Right renal cortex interstitium (tissue), 3 donors: ENCODE measurements at places on chromosomes 16 and 17. TPM values are rescaled to one million over a fixed set of nuclear protein-coding genes. Genes with fewer than 3 reads are reported as not detected.
A peak's percentile ranks its signal among the peaks of the same experiment; 100 is the strongest.

DNA sequence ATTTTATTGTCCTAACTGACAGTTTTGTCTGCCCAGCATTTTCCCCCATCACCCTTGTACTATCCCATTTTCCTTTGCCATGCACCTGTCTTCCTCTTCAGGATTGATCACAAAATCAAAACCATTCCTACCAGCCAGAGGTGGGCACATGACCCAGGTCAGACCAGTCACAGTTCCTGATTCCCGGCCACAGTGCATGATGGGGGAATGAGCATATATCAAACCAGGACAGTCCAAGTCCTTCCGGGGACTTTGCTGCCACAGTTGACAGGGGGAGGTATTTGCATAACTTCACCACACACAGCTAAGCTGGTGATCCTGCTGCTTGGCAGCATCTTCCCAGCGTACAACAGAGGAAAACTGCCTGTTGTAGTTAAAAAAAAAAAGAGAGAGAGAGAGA lies 493.9 kb downstream of the WWOX start:
- DNase-seq: no peak

DNA sequence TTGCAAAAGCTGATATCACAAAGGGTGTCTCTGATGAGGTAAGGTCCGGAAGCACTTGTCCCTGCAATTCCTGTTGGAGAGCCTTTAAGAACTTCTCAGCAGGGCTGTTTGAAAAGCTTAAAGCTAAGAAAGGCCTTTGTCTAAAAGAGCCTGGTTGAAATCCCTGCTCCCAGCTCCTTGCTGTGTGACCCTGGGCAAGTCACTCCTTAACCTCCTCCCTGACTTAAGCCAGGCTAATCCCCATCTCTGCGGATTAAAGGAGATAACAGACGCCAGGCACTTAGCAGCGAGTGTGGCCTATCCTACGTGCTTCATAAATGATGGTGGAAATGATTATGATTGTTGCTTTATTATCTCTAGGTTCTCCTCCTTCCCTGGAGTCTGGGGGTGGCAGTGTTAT lies 368.0 kb upstream of the RBFOX1 start:
- no peak for DNase-seq

DNA sequence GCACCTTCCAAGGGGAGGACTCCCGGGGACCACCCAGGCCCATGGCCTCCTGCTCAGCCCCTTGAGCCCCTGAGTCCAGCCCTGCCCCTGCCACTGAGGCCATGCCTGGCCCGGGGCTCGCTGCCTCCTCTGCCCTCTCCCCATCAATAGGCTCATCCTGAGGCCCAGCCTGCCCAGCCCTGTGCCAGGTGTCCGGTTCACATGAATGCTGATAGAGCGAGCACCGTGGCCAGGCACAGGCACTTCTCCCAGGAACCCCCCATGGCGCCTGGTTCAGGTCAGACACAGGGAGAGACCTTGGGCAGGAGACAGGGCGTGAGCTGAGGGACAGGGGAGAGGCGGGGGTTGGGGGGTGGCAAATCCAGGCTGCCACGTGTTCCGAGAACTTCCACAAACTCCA lies 2.8 kb upstream of the PVALEF start:
- DNase-seq: no peak

- no peak for DNase-seq
Observed at GRCh38 chr17:17782523-17783115, 54.2 kb downstream of the SREBF1 start.

DNA sequence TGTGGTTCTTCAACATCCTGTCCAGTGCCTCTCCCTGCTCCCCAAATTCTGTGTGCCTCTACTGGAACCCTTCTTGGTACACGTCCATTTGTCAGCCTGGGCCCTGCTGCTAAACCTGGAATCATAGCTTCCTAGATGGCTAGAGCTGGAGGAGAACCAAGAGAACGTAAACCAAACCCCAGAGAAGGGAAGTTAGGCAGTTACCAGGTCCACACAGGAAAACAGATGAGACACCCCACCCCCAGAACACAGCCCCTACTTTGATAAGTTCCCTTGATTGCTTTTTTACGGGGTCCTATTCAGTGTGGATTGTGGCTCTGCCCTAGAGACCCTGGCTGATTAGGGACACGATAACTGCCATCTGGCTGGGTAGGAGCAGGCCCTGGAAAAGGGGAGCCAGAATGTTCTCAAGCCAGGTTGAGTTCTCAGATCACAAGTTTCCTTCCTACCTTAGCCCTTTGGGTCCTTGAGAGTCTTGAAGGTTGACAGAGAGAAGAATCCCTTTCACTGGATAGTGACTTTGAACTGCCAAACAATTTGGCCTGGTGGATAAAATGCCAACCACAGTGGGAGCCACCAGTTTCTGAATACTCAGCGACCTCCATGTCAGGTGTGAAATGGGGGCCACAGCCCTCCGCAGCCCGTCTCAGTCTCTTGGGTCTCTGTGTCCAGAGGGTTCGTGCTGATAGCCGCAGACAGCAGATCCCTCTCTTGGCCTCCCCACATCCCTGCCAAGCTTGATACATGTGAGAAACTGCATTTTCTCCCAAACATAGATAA lies 7.9 kb downstream of the TBX4 start:
- DNase-seq: no peak

GRCh38 chr17:51640108-51640622 lies 379.8 kb downstream of the UTP18 start:
- DNase-seq: no peak

DNA sequence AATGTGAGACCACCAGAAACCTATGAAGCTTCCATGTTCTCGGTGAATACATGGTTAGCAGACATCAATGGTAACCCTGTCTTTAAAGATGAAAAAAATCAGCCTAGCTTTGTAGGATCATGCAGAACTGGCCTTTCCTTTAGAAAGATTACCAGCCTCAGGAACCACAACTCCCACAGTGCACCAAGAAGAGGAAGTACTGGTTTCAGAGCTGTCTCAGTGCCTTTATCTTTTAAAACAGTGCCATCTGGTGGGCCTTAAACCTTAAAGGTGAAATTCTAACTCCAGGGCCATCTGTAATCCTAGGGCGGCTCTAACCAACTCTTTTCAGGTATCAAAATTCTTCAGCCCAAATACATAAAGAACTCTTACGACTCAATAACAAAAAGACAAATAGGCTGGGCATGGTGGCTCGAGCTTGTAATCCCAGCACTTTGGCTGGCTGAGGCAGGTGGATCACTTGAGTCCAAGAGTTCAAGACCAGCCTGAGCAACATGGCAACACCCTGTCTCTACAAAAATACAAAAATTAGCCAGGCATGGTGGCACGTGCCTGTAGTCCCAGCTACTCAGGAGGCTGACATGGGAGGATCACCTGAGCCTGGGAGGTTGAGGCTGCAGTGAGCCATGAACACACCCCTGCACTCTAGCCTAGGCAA lies 5.4 kb downstream of the ATPAF2 start:
- peak; percentile 45 for DNase-seq

The GAS2L2 gene
- 0.06 TPM for polyA plus RNA-seq

- DNase-seq: no peak
Observed at GRCh38 chr16:16938009-16938408, 532.8 kb downstream of the XYLT1 start.

DNA sequence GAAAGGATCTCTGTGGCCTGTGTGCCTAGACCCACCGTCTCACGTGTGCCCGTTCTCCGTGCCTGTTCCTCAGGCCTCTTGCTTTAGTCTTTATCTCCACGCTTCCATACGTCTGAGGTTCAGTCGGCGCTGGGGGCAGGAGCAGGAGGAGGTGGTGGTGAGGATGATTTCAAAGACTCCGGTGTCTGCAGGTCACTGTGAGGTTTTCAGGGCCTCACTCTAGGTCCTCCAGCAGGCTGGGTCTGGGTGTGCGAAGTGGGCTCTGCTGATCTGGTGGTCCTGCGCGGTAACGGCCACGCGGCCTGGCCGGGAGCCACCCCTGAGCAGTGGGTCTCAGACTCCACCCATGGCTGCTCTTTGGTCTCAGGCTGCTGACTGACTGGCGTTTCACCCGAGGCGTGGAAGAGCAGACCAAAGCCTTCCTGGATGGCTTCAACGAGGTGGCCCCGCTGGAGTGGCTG lies 14.4 kb upstream of the CLEC18A start:
- no peak for DNase-seq

GRCh38 chr16:57151369-57151768 lies 34.5 kb downstream of the PSME3IP1 start:
- DNase-seq: no peak

The ENPP7 gene
- 2.4 TPM for polyA plus RNA-seq

DNA sequence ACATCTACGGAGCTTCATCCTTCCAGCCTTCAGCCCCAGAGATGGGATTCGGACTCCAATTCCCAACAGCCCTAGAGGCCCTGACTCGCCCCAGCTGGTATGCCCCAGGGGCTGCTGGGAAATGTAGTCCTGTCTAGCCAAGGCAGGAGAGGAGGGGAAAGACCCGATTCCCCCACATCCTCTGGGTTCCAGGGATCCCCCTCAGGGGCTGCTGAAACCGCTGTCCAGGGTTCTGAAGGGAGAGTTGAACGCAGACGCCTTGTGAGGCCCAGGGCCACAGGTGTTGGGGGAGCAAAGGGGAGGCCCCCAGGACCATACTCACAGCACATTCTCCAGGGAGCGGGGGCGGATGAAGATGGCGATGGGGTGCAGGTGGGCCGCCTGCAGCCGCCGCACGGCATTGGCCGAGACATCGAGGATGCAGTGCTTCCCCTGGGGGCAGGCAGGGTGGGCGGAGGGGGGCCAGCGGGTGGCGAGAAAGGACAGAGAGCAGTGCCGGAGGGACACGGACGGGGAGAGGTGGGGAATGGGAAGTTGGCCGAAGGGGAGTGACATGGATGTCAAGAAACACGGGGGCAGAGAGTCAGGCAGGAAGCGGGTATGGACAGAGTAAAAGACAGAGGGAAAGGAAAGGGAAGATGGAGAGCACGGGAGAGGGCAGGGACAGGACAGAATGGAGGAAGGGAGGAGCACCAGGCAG lies 12.6 kb upstream of the ASGR1 start:
- no peak for DNase-seq

- DNase-seq: no peak
Observed at GRCh38 chr16:22317625-22318024, 20.4 kb downstream of the POLR3E start.

DNA sequence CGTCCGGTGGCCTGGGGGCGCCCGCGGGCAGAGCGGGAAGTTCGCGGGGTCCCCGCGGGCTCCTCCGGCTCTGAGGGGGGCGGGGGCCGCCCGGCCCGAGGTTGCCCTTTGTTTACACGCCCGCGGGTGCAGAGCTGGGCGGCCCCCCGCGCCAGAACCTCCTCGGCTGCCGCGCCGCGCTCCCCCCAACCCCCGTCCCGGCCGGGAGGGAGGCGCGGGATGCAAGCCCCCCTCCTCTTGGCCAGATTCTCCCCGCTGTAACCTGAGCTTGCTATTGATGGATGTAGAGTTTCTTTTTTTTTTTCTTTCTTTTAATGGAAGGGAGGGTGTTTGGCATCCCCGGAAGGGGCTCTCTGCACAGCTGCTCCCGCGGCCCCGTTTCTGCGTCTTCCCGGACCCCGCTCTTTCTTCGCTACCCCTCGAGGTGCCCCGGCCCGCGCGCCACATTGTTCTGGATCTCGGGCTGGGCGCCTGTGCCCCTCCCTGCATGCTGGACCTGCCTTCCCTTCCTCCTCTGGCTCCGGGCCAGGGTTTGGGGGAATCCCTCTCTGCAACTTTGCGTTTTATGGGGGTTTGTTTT lies 646 bp downstream of the CBX2 start:
- no peak for DNase-seq

DNA sequence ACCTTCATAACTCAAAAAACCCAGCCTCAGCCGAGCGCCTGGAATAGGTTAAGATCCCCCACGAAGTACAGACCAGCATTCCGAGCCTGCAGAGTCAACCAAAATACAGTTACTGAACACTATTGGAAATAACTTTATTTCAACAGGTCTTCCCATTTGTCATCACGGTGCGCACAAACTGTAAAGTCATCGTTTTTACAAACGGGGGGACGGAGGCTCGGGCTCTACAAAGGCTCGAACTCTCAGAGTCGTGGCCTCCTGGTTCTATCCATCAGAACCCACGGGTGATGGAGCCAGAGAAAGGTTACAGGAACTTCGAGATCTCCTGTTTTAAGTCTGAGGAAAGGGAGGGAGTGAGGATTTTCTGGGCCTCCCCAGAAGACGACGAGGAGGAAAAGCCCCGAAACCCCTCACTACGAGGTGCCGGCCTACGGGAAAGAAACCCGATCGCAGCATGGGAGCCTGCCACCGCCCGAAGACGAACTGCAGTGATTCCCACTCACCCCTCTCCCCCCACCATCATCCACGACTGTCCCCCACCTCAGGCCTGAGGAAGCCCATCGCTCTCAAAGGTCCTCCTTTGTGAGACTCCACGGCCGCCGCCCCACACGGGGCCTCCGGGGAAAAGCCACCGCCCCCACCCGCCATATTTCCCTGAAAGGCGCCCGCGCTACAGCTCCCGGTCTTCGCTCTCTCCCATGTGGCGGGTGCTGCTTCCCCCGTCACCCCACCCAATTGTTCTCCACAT lies 917 bp downstream of the YWHAE start:
- no peak for DNase-seq

DNA sequence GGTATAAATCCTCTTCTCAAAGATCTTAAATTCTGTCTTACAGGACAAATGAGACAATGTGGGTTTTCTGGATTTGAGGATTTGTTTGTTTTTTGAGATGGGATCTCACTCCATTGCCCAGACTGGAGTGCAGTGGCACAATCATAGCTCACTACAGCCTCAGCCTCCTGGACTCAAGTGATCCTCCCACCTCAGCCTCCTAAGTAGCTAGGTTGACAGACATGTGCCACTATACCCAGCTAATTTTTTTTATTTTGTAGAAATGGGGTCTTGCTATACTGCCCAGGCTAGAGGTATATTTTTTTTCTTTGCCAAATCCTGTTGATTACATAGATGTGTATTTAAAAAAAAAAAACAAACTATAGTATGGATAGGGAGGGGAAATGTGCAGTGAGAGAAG lies 31.8 kb upstream of the SDR42E2 start:
- no peak for DNase-seq

- DNase-seq: no peak
Observed at GRCh38 chr17:17971431-17972125, 622 bp downstream of the TOM1L2 start.

- DNase-seq: no peak
Observed at GRCh38 chr16:1181404-1182315, 28.8 kb downstream of the CACNA1H start.

DNA sequence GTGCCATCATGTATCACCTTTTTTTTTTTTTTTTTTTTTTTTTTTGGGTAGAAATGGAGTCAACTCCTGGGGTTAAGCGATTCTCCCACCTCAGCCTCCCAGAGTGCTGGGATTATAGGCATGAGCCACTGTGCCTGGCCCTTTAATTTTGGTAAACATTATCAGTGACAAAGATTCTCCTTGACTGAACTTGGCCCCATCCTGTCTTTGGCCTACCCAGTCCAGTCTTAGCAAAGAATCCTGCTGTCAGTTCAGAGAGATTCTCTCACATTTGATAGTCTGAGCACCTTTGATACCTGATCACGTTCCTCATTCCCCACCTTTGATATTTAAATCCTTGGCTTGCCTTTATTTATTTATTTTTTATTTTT lies 11.5 kb downstream of the RAD51C start:
- no peak for DNase-seq

GRCh38 chr17:11840831-11841230 lies 156.4 kb downstream of the ZNF18 start:
- no peak for DNase-seq
